ENCODE measurements at places on chromosomes 12 and 14.

- no peak for DNase-seq
Measured at GRCh38 chr14:101506211-101506925, 54.9 kb upstream of the DIO3 start.

DNA sequence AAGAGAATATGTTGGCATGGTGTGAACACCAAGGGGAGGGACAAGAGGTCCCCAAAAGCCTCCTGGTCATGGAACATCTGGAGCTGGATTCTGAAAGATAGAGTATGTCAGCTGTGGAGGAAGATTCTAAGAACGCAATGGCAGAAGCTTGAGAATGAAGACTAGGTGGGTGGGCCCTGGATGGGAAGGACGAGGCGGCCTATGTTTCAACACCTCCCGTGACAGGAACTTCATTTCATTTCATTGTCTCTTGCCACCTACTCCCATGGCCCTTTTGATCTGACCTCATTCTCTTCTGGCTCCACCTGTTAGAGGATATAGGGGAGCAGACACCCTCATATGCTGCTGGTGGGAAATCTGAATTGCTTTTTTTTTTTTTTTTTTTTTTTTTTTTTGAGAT lies 3.3 kb downstream of the UNG start:
- no peak for DNase-seq

GRCh38 chr14:73269729-73270531 lies 32.6 kb downstream of the PAPLN start:
- DNase-seq, result no peak

DNA sequence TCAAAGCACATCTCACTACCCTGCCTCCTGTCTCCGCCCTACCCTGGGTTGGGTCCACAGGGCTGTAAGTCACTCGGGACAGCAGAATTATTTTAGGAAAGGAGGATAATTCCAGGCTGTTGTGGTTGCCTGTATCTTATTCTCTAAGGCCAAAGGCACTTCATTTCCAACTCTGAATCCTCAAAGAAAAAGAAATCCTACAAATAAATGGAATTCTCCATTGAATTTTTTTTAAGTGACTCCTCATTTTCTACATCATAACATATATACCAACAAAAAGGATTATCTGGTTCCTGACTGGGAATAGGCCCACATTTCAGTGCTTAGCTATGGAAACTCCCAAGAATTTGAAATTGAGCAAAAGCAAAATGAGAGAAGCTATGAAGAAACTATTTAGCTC lies 186.4 kb downstream of the ITPR2 start:
- DNase-seq, result no peak

- DNase-seq, result no peak
Measured at GRCh38 chr12:64145226-64145625, 76.9 kb downstream of the KICS2 start.

- DNase-seq, result no peak
Measured at GRCh38 chr12:49982246-49983087, 9.7 kb downstream of the AQP6 start.

DNA sequence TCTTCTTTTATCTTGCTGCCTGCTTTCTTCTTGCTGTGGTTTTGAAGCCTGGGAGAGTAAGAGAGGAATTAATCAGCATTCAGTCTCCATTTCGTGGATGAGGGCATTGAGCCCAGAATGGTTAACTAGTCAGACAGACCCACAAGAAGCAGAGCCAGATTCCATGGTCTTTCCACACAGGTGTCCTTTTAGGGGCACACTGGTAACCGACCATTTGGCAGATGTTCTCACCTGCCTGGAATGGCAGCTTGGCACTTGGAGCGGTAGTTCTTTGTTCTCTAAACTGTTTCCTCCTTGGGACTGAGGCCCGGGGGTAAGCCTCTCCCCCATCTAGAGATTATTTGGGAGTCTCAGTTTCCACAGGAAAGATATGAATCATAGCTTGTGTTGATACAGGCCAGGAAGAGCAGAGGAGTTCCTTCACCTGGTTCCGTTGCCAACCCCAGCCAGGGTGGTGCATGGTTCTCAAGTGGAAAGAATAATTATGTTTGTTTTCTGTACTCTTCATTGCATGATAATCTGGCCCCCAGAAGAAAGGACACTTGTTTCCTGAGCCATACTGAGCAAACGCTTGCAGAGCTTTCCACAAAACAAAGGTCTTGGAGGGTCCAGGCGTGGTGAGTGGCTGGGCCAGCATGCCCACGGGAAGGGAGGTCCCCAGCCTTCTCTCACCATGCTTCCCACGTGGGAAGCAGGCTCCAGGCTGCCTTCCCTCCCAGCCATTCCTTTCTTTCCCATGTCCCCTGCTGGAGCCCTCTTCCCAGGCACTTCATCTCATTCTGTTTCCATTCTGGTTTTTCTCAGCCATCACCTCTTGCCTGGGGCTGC lies 2.0 kb upstream of the KRT75 start:
- no peak for DNase-seq

DNA sequence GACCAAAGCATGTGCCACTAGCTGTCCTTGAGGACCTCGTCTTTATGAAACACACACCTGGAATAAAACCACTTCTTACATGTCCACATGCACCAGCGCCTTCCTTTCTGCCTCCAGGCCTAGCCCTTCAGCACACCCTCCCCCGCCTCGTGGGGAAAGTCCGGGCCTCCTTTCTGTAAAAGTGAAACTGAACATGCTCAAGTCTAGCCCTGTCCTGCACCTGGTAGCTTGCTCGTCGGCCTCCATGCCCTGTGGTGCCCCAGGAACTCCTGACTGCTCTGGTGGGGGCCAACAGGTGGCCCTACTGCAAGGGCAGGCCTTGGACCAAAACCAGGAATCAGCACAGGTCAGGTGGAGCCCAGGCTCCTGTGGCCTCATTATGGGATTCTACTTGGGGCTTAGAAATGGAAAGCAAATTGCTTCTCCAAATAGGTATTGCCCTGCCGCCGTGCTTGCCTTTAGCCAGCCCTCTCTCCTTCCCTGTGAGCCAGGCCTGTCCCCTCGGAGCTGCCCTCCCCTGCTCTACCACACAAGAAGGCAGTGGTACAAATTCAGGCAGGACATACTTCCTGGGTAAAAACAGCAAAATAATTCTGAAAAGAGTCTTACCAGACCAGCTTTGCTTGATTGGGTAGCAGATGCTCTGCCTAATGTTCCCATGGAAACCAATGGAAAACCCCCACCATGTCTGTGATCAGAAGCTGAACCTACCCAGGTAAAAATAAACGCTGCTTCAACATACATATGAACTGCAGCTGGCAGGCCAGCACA lies 43.5 kb downstream of the ERH start:
- DNase-seq, result no peak

GRCh38 chr12:74614426-74614825 lies 76.8 kb downstream of the ATXN7L3B start:
- no peak for DNase-seq

All from hematopoietic multipotent progenitor cell treated with erythropoietin and hydrocortisone succinate and interleukin-3 and kit ligand, for 17 days (in vitro differentiated cells).